Esophagus muscularis mucosa (tissue), 4 donors: ENCODE measurements at places on chromosomes 4 and X. TPM values are rescaled to one million over a fixed set of nuclear protein-coding genes. Genes with fewer than 3 reads are reported as not detected.

Gene INTS6L
- total RNA-seq, result 7.3 TPM

Gene VBP1
- total RNA-seq, result 38.9 TPM

Gene STX18
- total RNA-seq, result 17.8 TPM

Gene NPY1R
- 4.8 TPM for total RNA-seq

Gene XAGE2
- total RNA-seq, result not detected

Gene SLC2A9
- total RNA-seq, result 6.0 TPM

Gene UBE2K
- 31.7 TPM for total RNA-seq

Gene SULT1B1
- 0.99 TPM for total RNA-seq

Gene ETDB
- not detected for total RNA-seq

Gene FAM114A1
- total RNA-seq, result 119 TPM

GRCh38 chrX:45445745-45446412 is 245.2 kb upstream of the DIPK2B start:
- DNase-seq, result no peak
- no peak overlapping the region for H3K4me3 ChIP-seq
- no peaks in the 10 kb centered on the region for H3K36me3 ChIP-seq

DNA sequence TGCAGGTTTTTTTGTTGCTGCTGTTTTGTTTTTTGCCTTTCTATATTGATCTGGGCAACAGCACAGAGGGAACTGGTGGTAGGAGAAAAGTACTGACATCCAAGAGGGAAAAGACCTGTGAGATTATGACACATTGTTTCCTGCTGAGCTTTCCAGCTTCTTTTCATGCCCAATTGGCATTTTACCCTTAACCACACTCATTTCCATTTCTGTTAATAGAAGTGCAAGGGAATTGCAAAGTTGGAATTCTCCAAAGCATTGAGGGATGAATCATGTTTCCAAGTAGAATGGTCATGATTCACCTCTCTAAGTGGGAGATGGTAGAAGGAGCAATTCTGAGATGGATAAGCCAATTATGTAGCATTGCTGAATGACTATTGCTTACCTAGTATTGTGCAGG is 161.5 kb downstream of the PPARGC1A start:
- H3K4me1 ChIP-seq, result peaks cover 14% of the 10 kb centered on the region
- DNase-seq, result no peak
- no peak overlapping the region for H3K27ac ChIP-seq
- H3K36me3 ChIP-seq, result no peaks in the 10 kb centered on the region
- H3K4me3 ChIP-seq, result no peak overlapping the region
- H3K27me3 ChIP-seq, result no peaks in the 10 kb centered on the region

DNA sequence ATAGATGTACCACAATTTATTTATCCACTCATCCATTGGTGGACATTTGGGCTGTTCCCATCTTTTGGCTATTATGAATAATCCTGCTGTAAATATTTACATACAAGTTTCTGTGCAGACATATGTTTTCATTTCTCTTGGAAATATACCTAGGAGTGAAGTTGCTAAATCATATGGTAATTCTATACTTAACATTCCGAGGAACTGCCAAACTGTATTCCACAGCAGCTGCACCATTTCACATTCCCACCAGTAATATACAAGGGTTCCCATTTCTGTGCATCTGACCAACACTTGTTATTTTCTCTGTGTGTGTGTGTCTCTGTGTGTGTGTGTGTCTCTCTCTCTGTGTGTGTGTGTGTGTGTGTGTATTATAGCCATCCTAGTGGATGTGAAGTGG is 15.4 kb upstream of the DOCK11 start:
- no peaks in the 10 kb centered on the region for H3K36me3 ChIP-seq
- H3K4me1 ChIP-seq, result no peaks in the 10 kb centered on the region
- H3K27me3 ChIP-seq, result no peaks in the 10 kb centered on the region
- H3K4me3 ChIP-seq, result no peak overlapping the region

DNA sequence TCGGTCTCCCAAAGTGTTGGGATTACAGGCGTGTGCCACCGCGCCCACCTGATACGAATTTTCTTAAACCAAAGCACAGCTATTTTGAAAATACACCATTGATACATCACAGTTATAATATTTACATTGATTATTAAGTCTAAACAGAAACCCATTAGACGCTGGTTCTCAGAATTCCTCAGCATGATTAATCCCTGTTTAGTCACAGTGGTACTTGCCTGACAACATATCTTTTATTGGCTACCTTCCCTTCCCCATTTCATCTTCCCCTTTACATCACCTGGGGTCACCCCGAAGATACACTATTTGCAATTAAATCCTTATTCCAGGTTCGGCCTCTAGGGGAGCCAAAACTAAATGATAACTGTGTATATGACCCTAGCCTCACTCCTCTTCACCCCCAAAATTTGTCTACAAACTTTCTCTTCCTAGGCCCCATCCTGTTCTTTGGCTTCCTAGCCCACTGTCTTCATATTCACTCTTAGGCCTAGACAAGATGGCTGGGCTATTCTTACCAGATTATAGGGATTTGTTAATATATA is 36.8 kb upstream of the IL1RAPL1 start:
- no peak overlapping the region for H3K4me3 ChIP-seq
- no peaks in the 10 kb centered on the region for H3K27me3 ChIP-seq
- no peaks in the 10 kb centered on the region for H3K4me1 ChIP-seq
- H3K36me3 ChIP-seq, result no peaks in the 10 kb centered on the region

DNA sequence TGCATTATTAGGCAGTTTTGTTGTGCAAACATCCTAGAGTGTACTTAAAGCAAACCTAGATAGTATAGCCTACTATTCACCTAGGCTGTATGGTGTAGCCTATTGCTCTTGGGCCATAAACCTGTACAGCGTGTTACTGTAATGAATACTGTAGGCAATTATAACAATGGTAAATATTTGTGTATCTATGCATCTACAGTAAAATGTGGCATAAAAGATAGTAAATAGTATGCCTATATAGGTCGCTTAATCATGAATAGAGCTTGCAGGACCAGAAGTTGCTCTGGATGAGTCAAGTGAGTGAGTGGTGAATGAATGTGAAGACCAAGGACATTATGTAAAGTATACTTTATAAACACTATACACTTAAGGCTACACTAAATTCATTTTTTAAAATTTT is 16.6 kb downstream of the USO1 start:
- no peak overlapping the region for H3K27ac ChIP-seq
- H3K4me3 ChIP-seq, result no peak overlapping the region
- H3K27me3 ChIP-seq, result no peaks in the 10 kb centered on the region
- peaks cover 19% of the 10 kb centered on the region for H3K4me1 ChIP-seq

GRCh38 chrX:23901805-23902204 is 5.9 kb downstream of the APOO start:
- H3K27me3 ChIP-seq, result no peaks in the 10 kb centered on the region
- H3K36me3 ChIP-seq, result no peaks in the 10 kb centered on the region

DNA sequence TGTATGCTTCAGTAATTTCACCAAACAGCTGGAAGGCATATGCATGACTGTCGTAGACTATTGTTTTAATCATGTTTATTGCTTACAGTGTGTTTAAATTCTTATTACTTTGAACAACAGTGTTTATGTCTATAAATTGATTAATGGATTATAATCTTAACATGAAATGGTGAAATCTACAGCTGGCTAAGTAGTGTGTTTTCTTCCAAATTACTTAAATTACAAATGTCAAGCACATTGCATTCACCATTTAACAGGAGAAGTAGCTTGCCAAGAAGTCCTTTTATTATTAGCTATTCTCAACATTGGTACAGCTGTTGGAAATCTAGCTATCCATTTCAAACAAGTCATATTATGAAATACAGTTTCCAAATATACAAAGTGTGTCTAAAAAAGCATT is 849.3 kb upstream of the PCDH10 start:
- DNase-seq, result no peak
- H3K36me3 ChIP-seq, result no peaks in the 10 kb centered on the region
- no peak overlapping the region for H3K4me3 ChIP-seq
- no peaks in the 10 kb centered on the region for H3K4me1 ChIP-seq

GRCh38 chrX:26783512-26784225 is 567.7 kb downstream of the MAGEB5 start:
- H3K36me3 ChIP-seq, result no peaks in the 10 kb centered on the region
- DNase-seq, result no peak
- no peak overlapping the region for H3K27ac ChIP-seq

DNA sequence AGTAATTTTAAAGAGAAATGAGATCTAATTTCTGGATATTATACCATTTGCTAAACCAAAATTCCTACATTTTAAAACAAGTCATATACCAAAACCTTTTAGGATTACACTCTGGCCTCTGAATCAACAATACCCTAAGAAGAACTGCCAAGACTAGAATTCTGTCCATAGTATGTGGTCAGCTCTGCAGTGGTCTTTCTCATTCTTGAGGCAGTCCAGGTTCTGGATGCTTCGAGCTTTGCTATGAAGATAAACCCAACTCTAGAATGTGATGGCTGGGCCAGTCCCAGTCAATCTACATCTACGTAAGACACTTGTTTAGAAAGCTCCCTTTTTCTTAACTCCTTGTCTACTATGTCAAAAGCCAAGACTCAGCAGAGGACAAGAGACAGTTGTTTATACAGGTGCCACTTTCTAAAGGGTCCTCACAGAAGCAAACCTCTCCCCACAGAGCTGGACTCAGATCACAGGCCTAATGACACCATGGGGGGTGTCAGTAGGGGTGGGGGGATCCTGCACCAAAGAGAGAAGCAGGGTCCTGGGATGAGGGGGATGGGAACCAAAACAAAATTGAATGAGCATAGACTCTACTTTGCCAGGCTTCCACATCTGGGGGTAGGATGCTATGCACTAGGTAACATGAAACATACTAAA is 63.2 kb downstream of the SH3RF1 start:
- no peak overlapping the region for H3K4me3 ChIP-seq
- no peaks in the 10 kb centered on the region for H3K36me3 ChIP-seq
- DNase-seq, result no peak

- no peak overlapping the region for H3K27ac ChIP-seq
- no peaks in the 10 kb centered on the region for H3K27me3 ChIP-seq
- H3K4me1 ChIP-seq, result no peaks in the 10 kb centered on the region
- DNase-seq, result no peak
- H3K4me3 ChIP-seq, result no peak overlapping the region
- H3K36me3 ChIP-seq, result no peaks in the 10 kb centered on the region
Measured at GRCh38 chrX:116872931-116873330, 410.2 kb upstream of the CT83 start.

DNA sequence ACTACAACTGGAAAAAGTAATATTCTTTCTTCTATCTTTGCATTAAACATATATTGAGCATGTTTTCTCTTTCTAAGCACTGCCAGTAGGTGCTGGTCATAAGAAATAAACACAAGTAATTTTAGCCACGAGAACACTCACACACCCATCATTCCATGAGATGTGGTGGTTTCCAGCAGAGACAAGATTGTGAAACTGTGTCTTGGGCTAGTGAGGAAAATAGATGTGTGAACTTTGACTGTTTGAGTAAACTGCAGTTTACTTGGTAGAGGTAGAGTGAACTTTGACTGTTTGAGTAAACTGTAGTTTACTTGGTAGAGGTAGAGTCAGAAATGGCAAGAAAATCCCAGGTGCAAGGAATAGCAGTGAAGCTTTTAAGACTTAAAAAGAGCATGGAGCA is 300.9 kb upstream of the HS3ST1 start:
- no peak overlapping the region for H3K27ac ChIP-seq
- H3K27me3 ChIP-seq, result no peaks in the 10 kb centered on the region
- no peak for DNase-seq

GRCh38 chr4:143178923-143179322 is 5.8 kb upstream of the USP38 start:
- no peaks in the 10 kb centered on the region for H3K36me3 ChIP-seq
- H3K27me3 ChIP-seq, result no peaks in the 10 kb centered on the region
- H3K4me3 ChIP-seq, result no peak overlapping the region
- H3K27ac ChIP-seq, result no peak overlapping the region
- peaks cover 7% of the 10 kb centered on the region for H3K4me1 ChIP-seq

DNA sequence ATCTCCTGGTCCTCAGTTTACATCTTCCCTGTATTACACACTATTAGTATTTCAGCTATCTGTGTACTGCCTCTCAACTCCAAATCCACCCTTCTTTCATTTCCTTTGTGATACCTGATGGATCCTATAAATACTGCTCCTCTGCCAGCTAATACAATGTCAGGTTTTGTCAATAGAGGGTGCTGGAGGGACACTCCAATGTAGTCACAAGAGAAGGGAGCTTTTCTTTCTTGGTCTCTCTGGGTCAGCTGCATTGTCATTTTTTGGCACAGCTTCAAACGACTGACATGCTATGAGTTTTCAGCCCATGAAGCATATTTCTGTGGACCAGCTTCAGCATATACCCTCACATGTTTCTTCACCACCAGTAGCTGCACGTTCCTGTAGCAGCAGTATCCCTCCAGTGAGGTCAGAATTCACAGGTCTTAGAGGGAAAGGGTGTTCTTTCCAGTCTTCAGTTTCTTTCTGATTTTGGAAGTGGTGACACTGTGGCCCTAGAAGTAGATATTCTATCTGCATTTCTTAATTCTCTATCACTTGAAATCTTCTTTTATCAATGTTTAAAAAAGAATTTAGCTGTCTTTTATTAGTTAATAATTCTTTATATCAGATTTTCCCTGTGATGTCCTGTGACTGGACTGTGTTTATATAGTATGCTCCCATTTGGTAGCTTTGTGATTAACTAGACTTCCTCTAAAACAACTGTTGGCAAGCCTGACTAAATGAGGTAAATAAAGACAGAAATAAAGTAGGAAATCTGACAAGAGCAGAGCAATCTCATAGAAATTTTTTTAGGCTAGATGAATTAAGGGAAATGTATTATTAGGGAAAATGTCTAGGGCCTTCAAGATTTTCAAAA is 60.6 kb downstream of the GABRA2 start:
- no peak overlapping the region for H3K27ac ChIP-seq
- no peak overlapping the region for H3K4me3 ChIP-seq
- H3K36me3 ChIP-seq, result no peaks in the 10 kb centered on the region
- no peak for DNase-seq
- H3K27me3 ChIP-seq, result no peaks in the 10 kb centered on the region
- H3K4me1 ChIP-seq, result no peaks in the 10 kb centered on the region

- H3K27me3 ChIP-seq, result no peaks in the 10 kb centered on the region
- no peak overlapping the region for H3K4me3 ChIP-seq
- H3K4me1 ChIP-seq, result peaks cover 20% of the 10 kb centered on the region
- DNase-seq, result no peak
- peaks cover 21% of the 10 kb centered on the region for H3K36me3 ChIP-seq
- no peak overlapping the region for H3K27ac ChIP-seq
Measured at GRCh38 chr4:3317656-3318211, 24.9 kb downstream of the RGS12 start.

- DNase-seq, result no peak
- no peaks in the 10 kb centered on the region for H3K36me3 ChIP-seq
Measured at GRCh38 chrX:37755025-37755424, 24.8 kb upstream of the CYBB start.

GRCh38 chrX:155086202-155086840 is 15.0 kb downstream of the BRCC3 start:
- H3K4me3 ChIP-seq, result no peak overlapping the region
- no peaks in the 10 kb centered on the region for H3K36me3 ChIP-seq
- H3K27ac ChIP-seq, result no peak overlapping the region
- no peak for DNase-seq

- peaks cover 12% of the 10 kb centered on the region for H3K4me1 ChIP-seq
- H3K27ac ChIP-seq, result no peak overlapping the region
- no peaks in the 10 kb centered on the region for H3K36me3 ChIP-seq
- no peak for DNase-seq
- no peaks in the 10 kb centered on the region for H3K27me3 ChIP-seq
Measured at GRCh38 chr4:173252024-173252935, 81.9 kb downstream of the HMGB2 start.
